ENCODE measurements at places on chromosomes 3 and 15.

GRCh38 chr3:149145356-149145755 lies 15.9 kb downstream of the HPS3 start:
- DNase-seq = no peak

DNA sequence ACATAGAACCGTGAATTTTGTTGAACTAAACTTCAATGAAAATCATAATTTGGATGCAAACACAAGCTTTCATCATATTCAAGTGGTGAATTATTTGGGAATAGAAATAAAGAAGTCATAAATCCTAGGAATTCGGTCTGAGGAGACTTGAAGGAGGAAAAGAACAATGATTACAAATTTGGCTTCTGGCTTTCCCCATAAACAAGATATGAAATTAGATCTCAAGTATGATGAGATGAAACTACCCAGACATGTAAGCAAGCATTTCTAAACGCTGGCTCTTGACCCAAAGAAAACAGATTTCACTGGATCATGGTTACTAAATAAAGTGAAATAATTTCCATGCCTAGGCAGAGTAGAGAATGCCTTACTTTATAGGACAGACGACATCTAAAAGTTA lies 146.9 kb upstream of the LRTM1 start:
- no peak for DNase-seq

DNA sequence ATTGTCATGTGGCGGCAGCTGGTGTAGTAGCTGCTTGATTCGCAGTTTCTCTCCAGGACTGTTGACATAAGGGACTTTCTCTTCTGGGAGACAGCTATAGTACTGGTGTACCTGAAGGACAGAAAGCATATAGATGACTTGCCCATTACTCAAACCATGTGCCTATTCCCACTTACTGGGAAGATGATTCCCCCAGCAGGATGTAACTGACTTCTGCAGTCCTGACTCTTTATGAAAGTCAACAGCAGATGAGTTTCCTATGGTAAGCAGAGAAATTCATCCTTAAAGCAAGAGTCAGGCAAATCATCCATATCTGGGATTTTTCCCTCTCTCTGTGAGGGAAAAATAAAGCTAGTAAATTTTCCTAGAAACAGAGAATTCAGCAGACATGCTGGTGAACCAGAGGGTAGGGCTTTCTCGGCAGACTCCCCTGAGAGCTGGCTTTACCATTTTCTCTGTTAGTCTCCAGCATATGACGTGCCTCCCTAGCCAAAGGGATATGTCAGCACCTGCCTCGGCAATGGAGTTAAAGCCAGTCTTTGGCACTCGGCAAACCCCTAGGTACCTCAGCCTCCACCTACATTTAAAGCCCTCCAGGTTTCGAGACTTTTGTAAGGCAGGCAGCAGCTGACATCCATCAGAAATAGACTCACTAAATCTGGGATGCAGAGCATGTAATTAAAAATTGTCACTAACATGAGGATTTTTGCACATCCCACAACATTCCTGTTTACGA lies 62.1 kb downstream of the PRICKLE2 start:
- no peak for DNase-seq

DNA sequence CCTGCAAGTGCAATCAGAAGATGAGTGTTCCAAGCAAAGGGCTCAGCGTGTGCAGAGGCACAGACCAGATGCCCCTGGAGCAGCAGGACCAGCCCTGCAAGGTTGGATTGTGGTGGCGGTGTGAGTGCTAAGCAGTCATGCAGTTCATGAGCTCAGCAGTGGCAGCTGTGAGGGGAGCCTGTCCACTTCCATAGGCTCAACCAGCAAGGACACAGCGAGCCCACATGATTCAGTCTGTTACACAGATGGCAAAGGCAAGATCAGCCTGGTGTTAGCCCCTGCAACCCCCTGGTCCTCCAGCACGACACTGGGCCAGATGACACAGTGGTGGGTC lies 95.9 kb upstream of the PRR23E start:
- DNase-seq = no peak

GRCh38 chr3:31754575-31755278 lies 222.0 kb downstream of the STT3B start:
- no peak for DNase-seq

GRCh38 chr3:15553749-15554148 lies 32.2 kb upstream of the COLQ start:
- no peak for DNase-seq

DNA sequence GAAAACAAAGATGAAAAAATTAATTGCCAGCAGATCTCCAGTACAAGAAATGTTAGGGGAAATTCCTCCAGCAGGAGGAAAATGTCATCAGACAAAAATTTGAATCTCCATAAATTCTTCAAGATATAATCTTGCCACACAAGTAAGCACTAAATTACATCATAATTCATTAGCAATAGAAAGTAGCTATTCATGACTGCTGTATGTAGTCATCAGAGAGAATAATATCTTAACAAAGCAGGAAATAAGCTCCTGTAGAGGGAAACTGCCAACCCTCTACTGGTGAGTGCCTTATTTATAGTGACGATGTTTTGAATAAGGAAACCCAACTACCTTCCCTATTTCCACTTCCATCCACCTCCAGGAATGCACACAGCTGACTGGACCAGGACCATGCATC lies 15.8 kb upstream of the SLC27A2 start:
- DNase-seq = no peak

- DNase-seq = no peak
These were observed 32.5 kb downstream of the BHLHE40 start for GRCh38 chr3:5011555-5012256.

DNA sequence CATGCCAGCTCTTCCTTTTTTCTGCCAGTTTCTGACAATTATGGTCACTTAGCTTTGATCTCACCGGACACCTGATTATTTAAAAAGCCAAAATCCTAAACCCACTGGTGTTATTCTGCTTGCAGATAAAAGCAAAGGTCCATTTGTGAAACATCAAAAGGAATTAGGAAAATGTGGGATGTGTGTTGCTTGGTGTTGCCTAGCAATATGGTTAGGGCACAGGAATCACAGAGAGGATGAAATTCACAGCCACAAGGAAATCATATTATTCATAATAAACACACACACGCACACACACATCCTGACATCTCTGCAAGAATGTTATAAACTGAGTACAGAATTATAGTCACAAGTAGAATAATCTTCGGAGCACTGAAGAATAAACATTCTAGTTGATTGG lies 89.3 kb upstream of the BHLHE40 start:
- DNase-seq = no peak

GRCh38 chr15:50377867-50378751 lies 23.1 kb upstream of the GABPB1 start:
- DNase-seq = no peak

- no peak for DNase-seq
These were observed 90.5 kb downstream of the MRPL46 start for GRCh38 chr15:88376574-88377174.

DNA sequence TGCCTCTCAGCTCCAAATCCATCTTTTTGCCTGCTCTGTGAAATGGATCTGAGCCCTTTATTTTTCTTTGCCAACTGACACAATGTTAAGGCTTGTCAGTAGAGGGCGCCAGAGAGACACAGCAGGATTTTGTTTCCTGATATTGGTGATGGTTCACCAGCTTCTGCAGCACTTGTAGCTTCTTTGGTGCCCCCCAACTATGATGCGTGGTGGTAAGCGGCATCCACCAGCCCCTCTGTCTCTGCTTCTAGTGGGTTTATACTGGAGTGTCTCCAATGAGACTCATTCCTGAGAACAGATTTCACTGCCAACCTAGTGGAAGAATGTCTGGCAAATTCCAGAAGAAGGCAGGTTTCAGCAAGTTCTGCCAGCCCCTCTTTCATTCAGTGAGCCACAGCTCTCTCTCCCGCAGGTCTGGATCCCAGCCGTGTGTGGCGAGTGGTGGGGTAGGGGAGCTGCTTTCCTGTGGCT lies 471.9 kb upstream of the FRG2C start:
- peak; percentile 36 for DNase-seq

DNA sequence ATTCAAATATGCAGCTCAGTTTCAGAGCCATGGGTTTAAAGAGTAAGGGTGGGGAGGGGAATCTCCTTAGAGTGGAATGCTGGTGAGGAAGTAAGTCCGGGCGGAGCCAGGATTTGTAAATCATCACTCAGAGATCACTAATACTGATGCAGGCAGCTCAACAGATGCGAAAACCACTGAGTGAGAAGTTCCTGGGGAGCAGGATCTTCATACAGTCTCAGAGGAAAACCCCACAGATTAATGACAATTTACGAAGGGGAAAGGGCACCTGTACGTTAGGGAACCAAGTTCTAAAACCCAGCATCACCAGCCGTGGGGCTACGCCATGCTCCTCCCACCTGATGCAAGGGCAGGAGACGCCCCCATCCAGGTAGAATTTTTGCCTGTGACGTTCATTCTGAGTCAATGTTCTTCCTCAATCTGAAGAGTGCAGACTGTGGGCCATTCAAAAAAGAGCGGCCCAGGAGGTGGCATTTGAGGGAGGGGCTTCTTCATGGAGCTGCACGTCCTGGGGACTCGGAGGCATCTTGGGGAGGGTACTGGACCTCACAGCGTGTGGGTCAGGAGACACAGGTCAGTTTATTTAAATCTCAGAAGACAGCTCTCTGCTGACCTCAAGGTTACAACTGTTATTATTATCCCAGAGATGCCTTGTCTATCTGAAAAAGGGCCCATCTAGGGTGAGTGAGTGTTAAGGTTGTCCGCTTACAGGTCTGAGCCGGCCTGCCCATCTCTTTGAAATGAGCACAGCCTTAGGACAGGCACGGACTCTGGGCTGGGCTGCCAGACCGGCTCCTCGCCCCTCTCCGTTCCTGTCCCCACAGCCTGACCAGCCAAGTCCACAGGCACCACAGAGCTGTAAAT lies 228.0 kb downstream of the XXYLT1 start:
- no peak for DNase-seq

GRCh38 chr15:35003928-35004327 lies 15.8 kb upstream of the ZNF770 start:
- no peak for DNase-seq

DNA sequence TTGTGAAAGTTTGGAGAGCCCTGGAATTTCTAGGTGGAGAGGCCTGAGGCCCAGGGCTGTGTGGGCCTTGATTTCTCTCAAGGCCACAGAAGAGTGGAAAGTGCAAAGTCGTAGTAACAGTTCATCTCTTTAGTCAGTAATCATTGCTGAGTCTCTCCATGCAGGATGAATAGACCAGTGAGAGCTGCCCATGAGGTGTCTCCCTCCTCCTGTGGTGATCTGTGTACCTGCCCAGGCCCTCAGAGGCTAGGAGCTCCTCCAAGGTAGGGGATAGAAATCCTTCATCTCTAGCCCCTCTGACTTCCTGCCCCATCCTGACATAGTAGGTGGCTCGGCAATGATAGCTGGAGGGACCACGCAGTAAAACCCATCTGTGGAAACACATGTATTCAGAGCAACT lies 6.8 kb upstream of the IDH3A start:
- DNase-seq = no peak

DNA sequence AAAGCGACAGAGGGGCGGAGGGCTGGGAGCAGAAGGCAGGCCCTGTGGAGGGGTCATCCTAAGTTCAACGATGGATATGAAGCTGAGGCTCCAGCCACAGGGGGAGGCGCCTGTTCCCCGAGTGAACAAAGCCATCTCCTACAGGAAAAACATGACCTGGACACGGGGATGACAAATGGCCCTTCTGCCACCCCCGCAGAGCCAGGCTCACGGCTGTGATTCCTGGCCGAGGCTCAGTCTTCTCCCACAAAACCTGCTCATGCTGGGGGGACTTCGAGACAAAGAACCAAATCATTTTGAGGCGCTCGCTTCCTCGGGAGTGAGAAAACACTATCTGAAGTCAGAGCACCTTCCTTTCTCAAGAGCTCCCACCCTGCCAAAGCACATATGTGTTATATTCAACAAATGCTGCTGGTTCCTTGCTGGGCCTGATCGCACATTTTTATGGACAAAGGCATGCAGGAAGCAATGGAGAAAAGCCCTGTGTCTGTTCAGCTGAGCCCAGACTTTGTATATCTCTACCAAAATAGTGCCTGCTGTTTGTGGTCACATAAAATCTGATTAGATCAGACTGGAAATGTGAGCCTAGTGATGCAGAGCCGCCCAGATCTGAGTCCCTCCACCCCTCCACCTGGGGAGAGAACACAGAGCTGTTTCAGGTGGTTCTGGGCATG lies 5.6 kb downstream of the RBP1 start:
- no peak for DNase-seq

- no peak for DNase-seq
These were observed 95.4 kb downstream of the PLOD2 start for GRCh38 chr3:146065573-146066006.

GRCh38 chr15:68696414-68697363 lies 117.9 kb downstream of the CORO2B start:
- no peak for DNase-seq

DNA sequence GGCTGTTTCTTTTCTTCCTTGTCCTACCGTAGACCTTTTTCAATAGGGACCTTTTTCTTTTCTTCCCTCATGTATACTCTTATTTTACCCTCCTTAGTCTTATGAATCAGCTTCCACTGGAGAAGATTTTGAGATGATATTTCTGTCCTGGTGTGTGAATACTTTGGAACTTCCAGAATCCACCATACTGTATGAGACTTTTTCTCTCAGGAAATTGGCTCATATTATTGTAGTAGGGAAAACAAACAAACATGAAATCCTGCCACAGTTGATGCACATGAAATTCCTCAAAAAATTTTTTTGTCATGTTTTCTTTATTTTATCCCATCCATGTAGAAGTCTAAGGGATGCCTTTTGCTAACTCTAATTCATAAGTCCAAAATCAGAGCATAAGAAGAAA lies 289.3 kb upstream of the PLSCR5 start:
- no peak for DNase-seq

DNA sequence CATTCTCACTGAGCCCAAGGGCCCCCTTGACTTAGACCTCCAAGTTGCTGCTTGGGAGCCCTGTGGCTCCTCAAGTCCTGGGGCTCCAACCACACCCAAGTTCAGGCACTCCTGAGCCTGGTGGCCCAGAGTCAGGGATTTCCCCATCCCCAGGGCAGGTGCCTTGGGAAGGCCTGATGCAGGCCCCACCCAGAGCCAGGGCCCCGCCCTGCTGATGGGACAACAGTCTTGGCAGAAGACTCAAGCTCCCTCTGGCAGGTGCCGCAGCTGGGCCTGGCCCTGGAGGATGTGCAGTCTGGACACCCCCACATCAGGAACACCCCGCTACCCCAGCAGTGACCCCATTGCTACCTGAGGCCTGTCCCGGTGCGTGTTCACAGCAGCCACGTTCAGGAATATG lies 17.7 kb upstream of the SHISA5 start:
- DNase-seq = no peak

- no peak for DNase-seq
These were observed 68.8 kb downstream of the CHDH start for GRCh38 chr3:53777468-53777867.

DNA sequence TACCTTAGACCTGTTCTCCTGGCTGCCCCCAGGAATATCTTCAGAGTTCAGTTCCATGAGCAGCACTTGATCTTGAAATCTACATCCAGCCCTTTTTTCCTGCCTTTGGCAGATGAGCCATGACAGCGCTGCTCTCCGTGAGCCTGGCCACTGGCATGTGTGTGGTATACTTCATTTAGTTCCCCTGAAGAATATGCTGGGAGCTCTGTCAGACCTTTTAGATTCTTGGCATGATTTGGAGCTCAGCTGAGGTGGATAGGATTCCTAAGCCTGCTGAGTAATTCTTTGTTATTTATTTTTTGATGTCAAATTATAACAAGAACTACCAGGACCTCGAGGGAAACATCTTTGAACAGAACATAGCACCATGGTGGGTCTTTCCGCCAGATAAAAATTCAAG lies 121.7 kb downstream of the EDEM1 start:
- DNase-seq = no peak

GRCh38 chr3:180911876-180912303 lies 580 bp upstream of the FXR1 start:
- no peak for DNase-seq

All from T1000 (cell line).